ENCODE measurements at places on chromosomes 12 and 14.
A peak's percentile ranks its signal among the peaks of the same experiment; 100 is the strongest.

DNA sequence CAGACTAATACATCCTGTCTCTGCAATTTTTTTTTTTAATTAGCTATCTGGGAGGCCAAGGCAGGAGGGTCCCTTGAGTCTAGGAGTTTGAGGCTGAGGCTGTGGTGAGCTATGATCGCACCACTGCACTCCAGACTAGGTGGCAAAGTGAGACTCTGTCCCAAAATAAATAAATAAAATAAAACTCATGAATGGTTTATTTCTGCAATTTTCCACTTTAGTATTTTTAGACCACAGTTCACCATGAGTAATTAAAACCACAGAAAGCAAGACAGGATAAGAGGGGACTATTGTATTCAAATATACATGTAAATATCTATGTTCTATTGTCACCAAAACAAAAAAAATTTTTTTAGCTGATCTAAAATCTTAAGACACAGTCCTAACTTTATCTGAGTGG is 17.8 kb downstream of the TAOK3 start:
- no peak for DNase-seq

- no peak for DNase-seq
Observed at GRCh38 chr12:2575245-2575644, 219.5 kb upstream of the FKBP4 start.

GRCh38 chr14:93962701-93963601 is 13.4 kb downstream of the ASB2 start:
- peak; percentile 66 for DNase-seq

DNA sequence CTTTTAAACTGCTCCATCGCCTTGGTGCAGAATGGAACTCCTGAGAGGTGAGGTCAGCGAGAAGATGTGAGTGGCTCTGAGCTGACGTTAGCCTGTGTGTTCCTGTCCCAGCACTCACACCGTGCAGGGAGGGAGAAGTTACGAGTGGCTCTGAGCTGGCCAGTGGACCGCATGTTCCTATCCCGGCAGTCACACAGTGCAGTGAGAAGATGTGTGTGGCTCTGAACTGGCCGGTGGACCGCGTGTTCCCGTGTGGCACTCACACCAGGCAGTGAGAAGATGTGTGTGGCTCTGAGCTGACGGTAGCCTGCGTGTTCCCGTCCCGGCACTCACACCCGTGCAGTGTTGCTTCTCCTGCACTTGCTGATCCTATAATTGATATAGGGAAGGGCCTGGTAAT is 59.9 kb downstream of the VCPKMT start:
- DNase-seq: no peak

DNA sequence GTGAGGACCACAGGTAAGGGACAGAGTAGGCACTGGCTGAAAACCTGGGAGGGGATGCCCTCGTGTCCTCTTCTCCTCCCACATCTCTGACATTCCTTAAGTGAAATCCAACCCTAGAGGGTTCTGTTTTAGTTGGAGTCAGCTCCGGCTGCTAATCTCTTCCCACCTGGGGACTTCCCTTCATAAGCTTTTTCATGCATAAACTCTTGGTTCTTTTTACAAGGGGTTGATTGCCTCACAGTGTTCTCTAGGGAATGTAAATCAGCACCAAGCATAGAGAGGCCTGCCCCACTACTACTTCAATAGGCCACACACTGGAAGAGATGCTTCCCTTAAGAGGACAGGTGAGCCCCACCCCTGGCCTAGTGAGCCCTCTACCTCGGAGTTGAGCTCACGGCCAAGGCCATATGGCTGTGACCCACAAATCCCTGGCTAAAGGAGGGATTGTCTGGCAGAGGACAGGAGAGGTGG is 3.2 kb upstream of the SYNDIG1L start:
- DNase-seq: no peak

DNA sequence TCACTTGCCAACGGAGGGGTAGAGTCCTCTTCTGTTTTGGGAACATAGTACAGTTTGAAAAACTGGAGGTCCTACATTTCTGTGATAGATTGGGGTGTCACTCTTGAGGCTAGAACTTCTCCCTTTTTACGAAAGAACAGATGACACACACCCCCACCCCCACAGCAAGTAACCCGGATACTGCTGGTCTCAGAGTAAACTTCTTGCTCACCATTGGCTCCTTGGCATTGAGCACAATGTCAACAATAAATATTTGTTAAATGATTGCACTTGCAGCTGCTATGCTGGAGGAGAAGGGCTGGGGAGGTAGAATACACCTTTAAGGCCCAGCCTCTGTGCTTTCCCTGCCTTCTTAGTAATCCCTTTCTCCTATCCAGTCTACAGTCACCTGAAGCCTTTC is 149.8 kb downstream of the TGFB3 start:
- peak; percentile 41 for DNase-seq

DNA sequence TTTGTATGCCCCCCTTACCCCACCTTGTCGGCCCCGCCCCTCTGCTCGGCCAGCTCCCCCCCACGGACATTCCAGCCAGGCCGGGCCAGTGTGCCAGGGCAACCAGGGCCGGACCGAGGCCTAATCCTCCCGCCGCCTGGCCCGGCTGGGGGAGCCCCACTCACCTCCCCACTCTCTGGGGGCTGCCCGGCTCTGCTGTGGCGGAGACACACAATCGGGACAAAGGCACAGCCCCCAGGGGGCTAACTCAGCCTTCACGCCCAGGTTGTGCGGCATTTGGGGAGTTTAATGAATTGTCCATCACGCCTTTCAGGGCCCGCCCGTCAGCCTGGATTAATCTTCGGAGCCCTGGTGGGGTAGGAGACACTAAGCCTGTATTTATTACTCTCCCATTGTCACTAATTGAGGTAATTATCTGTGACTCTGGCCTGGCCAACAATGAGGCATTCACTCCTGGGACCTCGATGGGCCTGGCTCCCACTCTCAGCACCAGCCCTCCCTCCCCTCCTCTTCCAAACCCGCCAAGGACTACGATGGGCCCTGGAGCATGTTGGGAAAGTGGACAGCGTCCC is 8.7 kb downstream of the WNT1 start:
- DNase-seq: no peak

DNA sequence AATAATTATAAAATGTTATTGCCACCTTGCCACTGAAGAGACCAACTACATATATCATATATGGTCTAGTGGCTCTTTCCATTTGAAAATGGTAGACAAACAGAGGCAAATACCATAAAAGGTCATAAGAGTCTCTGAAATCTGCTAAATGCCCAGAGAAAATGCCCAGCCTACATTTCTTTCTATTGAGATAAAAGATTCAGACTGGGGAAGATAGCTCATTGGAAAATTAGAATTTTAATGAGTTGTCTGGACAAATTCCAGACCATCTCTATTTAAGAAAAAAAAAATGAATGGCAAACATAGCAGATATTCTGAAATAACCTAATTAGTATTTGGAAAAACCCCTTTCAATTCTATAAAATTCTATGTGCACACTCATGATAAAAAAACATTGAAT is 79.9 kb upstream of the BBS10 start:
- DNase-seq: no peak

DNA sequence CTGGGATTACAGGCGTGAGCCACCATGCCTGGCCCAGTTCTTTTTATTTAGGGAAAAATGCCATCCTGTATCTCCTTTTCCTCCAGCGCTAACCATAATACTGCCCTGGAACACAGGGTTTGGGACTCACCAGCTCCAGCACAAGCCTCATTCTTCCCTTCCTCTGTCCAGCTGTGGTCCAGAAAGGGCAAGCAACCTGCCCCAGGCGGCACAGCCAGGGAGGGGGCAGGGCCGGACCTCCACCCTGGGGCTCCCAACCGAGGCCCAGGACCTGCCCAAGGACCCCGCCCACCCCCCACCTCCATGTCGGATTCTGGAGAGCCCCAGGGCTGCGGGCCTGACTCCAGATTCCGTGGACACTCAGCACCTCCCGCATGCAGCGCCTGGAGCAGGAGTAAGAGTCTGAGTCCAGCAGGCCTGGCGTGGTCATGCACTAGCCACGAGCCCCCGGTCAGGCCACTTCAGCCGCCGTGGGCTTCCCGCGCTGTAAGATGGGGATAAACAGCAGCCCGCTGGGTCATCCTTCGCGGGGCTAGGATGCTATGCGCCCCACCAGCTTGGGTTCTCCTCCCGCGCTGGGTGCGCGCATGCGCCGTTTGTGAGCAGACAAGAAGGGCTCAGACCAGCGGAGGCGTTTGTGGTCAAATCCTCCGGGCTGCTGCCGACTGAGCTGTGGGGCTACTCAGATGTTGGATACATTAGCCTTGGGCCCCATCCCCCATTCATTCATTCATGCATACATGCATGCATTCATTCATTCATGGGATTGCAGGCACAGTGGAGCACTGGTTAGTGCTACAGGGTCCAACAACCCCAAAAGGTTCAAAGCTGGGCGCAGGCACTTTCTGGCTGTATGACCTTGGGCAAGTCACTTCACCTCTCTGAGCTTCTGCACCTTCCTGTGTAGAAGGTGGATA is 16.3 kb downstream of the TMEM119 start:
- no peak for DNase-seq

DNA sequence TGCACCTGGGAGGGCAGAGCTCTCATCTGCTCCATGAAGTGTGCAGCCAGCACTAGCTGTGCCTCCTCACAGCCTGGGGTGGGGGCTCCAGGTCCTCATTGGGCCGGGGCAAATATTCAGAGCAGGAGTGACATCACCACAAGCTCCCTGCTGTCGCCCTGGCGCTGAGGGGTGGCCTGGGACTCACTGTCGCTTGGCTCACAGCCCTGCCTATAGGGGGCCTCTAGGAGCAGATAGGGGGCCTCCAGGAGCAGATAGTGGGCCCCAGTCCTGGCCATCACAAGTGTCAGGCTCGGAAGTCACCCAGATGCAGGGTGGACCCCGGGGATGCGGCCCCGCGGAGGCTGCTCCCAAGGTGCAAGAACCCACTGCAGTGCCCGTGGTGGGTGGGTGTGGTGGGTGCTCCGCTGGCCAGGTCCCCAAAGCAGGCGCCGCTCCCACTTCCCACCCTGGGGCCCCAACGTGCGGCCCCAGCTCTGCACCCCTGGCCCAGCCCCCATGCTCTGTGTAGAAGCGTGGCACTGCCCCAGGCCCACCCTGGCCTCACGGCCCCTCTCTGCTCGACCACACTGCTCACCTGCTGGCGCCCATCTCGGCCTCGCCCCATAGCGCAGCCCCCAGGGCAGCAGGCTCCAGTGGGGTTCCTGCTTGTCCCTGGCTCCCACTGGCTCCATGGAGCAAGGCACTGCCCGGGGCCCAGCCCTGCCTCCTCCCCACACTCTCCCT is 18.0 kb downstream of the SYNJ2BP start:
- no peak for DNase-seq

GRCh38 chr12:8629486-8630033 is 16.9 kb upstream of the AICDA start:
- DNase-seq: peak; percentile 4

GRCh38 chr14:23040100-23040499 is 1.9 kb upstream of the PSMB11 start:
- DNase-seq: no peak

- DNase-seq: no peak
Observed at GRCh38 chr14:95221531-95221930, 64.2 kb upstream of the DICER1 start.

GRCh38 chr12:131552492-131552863 is 158.4 kb upstream of the SFSWAP start:
- DNase-seq: no peak

DNA sequence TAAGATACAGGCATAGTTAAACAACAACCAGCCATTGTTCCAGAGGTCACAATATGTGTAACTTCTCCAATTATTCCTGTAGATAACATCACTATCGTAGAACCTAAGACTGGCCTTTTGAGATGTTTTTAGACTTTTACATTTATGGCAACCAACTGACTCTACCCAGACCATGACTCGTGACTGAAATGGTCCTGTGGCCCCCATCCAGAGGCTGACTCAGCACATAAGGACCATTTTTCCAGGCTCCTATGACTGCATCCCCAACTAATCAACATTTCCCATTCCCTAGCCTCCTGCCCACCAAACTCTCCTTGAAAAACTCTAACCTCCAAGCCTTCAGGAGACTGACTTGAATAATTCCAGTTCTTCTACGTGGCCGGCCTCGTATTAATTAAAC is 52.6 kb upstream of the NID2 start:
- DNase-seq: no peak

DNA sequence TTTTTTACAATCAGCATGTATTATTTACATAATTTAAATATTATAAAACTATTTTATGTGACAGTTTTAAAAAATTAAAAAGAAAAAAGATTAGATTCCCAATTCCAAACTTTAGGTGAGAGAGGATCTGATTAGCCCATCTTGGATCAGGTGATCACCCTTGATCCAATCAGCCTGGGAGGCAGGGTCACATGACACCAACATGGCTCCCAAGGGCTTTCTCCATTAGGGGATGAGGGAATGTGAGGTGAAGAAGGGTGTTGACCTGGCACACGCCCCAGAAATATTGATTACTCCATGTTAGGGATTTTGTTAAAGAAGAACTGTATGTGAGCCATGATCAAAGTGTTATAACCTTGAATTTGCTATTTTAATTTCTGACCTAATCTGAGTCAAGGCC is 225.4 kb downstream of the RBM19 start:
- DNase-seq: no peak

GRCh38 chr14:61954306-61954705 is 192.1 kb downstream of the SNAPC1 start:
- no peak for DNase-seq

DNA sequence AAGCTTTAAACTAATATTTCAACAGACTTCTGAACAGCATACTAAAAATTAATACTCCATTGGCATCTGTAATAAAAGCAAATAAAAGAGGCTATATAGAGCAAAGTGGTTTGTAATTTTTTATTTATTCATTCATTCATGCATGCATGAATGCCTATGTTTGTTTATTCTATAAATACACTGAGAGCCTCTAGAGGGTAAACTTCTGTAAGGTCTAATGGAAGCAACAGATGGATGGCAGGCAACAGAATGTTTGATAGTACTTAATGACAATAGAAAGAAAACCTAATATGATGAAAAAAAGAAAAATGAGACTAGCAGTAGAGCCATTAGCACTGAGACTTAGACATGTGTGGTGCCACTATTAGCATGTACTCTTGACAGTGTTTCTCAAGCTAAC is 253.1 kb downstream of the CCDC91 start:
- no peak for DNase-seq

- DNase-seq: no peak
Observed at GRCh38 chr14:54349713-54350112, 47.1 kb upstream of the CDKN3 start.

GRCh38 chr12:7448099-7448498 is 4.1 kb upstream of the CD163L1 start:
- no peak for DNase-seq

GRCh38 chr14:75252254-75252837 is 26.3 kb upstream of the FOS start:
- DNase-seq: no peak

DNA sequence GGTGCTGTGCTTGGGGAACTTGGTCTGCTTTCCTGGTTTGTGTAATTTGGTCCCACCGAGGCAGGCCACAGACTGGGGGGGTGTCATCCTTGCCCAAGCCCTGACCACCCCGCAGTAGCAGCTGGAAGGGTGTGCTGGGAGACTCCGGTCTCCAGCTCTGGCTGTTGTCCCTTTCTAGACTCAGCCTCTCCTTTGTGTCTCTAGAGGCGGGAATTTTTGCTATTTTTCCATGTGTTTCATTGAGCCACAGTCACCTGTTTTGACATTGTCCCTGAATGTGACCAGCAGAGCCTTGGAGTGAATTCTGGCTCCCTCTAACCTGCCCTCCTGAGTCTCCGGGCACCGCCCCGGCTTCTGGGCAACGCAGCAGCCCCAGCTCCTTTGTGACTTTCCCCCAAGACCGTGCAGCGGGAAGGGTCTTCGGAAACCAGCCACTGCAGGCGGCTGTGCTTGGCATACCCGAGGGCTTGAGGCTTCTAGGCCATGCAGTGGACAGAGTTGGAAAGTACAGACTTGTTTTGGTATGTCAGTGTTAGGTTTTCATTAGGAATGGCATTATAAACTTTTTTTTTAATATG is 98.6 kb downstream of the TNFAIP2 start:
- no peak for DNase-seq

GRCh38 chr12:77679686-77680085 is 151.0 kb upstream of the NAV3 start:
- DNase-seq: no peak
